ENCODE measurements at places on chromosomes 11 and 22.

DNA sequence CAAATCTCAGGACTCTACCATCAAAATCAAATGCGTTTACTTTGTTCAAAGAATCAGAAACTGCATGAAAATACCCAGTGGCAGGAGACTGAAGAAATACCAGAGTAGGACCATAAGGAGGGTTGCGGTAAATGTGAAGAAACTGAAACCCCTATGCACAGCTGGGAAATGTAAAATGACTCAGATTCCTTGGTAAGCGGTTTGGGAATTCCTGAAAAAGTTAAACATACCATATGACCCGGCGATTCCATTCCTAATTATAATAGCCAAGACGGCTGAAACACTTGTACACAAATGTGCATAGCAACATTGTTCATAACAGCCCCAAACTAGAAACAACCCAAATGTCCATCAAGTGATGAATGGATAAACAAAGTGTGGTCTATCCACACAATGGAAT, 114.1 kb upstream of the GRAMD1B start:
- no peak for DNase-seq

GRCh38 chr11:83195143-83195466, 1.6 kb downstream of the ANKRD42 start:
- DNase-seq, result no peak

DNA sequence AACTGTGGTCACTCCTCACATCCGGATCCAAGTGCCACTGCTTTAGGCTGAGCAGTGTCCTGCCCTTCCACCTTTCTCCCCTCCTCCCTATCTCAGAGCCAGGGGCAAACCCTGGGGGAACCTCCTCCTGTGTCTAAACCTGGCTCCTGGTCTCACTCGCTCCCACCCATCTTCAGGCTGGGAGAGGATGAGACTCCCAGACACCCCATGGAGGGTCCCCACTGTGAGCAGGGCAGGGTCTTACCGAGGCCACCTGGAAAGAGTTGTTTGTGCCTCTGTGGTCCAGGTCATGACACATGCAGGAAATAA, 93.6 kb downstream of the PDE2A start:
- no peak for DNase-seq

DNA sequence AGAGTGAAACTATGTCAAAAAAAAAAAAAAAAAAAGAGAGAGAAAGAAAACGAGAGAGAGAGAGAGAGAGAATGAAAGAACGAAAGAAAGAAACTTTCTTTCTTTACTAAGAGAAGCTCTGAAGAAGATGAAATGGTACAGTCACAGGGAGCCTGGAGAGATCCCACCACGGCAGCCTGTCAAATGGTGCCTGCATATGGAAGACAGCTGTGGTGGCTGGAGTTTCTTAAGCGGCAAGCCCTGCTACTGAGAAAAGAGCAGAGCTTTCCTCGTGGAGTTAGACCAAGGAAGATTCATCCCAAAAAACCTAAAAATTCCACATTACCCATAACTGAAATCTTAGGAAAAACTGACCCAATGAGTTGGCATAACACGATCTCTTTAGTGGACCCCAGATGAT, 66.7 kb downstream of the MICAL3 start:
- no peak for DNase-seq

GRCh38 chr11:69891421-69892236, 72.4 kb upstream of the FGF3 start:
- DNase-seq, result no peak

- no peak for DNase-seq
These were observed 1422.9 kb downstream of the TBC1D22A start for GRCh38 chr22:48185071-48186055.

DNA sequence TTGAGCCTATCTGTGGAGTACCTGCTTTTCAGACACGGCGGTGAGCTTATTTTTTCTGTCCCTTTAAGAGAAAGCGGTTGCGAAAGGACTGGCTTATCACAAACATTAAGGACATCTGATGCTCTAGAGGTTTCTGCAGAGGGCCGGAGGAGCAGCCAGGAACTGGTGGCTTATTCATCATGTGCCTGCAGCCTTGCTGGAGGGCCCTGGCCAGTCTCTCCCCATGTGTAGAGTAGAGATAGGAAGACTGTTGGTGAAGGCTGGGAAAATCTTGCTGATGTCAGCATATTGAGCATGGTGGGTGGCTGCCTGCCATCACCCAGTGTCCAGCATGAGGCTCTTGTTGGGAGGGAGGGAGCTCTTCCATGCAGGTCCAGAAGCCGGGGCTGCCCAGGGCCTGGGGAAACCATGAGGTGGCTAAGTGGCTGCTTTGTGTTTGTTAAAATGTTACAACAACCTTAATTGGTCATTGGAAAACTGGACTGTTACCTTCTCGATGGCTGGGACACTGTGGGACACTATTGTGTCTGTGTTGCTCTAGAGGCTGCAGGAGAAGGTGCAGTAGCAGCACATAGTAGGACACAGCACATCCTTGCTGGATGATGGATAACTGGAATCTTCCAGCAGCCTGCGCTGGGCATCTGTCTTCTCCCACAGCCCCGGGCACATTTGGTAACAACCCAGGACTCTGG, 54.3 kb downstream of the TSPAN18 start:
- DNase-seq, result no peak

GRCh38 chr22:26890870-26891269, 233.5 kb downstream of the MIAT start:
- no peak for DNase-seq

GRCh38 chr11:122004446-122004845, 111.6 kb downstream of the BLID start:
- no peak for DNase-seq

- no peak for DNase-seq
These were observed 5.6 kb downstream of the RIC8A start for GRCh38 chr11:213111-213510.

DNA sequence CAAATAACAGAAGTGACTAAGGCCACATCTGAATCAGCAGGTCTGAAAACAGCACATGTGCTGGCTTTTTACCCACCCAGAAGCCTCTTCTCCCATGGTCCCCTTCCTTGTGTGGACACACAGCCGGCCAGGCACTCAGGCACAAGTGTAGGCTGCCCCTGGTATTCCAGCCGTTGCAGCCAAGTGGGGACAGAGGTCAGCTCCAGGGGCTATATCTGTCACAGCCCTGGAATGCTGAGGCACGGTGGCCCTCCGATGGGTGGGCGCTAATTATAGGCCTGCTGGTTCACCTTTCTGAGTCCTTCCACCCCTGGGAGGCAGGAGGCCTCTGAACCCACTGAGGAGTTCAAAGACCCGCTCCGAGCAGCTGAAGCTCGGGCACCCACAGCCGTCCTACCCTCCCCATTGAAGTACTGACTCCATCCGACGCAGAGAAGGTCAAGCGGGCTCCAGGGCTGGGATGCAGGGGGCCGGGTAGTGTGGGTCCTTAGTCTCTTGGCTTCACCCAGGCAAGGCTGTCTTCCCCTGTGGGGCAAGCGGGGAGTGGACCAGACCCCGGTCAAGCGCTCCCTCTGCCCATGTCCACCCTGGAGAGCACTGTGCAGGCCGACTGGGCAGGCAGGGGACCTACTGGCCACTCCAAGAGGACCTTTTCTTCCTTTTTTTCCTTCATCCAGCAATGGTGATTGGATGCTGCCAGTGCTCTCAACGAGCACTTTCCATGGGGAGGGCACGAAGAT, 14.3 kb downstream of the FGF3 start:
- DNase-seq, result no peak

- DNase-seq, result no peak
These were observed 466.7 kb upstream of the B3GAT1 start for GRCh38 chr11:134878785-134879184.

DNA sequence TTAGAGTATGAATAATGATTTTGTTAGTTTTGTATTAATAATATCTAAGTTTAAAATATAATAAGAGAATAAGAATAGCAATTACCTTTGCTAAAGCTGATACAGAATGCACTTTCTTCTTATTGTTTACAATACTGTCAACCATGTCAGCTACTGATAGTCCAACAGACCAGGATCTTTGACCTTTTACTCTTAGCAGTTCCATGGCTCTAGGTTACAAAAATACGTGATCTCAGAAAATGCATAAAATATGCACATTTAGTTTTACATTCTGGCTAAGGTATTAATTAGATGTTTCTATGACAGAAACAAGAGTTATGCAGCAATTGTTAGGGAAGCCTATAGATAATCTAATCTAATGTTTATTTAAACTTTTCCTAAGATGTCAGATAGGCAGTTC, 7.5 kb upstream of the TSG101 start:
- DNase-seq, result no peak

- no peak for DNase-seq
These were observed 22.2 kb downstream of the OTUB1 start for GRCh38 chr11:64008283-64008913.

DNA sequence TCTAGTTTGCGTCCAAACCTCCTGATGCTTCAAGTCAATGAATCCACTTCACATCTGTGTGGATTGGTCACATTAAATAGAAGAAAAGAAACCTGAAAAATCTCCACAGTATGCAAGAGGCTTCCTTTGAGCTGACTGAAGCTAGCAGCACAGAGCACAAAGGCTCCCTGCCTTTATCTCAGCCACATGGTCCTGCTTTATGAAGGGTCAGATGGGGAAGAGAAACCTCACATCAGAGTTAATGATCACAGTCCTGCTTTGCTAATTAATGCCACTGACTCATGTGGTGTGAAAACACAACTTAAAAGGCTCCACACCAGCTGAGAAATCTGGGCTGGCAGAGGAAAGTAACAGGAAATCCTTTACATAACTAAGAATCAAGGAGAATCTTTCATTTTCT, 1291.0 kb downstream of the LRRC4C start:
- DNase-seq, result no peak

GRCh38 chr11:82701847-82702520, 31.7 kb downstream of the FAM181B start:
- DNase-seq, result no peak

DNA sequence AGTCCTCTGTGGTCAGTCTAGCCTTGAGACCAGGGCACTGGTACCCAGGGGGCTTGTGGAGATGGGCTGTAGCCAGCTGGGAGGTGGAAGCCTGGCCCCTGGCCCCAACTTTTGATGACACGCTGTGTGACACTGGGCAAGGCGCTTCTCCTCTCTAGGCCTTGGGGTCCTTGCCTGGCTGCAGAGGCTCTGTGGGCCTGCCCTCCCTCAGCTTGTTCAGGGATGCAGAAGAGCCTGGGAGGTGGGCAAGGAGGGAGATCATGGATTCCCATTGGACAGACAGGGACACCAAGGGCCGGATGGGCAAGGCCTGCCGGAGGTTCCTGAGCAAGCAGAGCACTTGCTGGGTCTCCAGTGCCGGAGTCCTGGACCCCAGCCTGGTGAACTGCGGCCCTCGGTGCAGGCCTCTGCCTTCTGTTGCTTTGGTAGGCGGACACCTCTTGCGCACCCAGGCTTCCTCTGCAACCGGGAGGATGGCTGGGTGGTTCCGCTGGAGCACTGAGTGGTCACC, 1.3 kb upstream of the PPP2R5B start:
- no peak for DNase-seq

DNA sequence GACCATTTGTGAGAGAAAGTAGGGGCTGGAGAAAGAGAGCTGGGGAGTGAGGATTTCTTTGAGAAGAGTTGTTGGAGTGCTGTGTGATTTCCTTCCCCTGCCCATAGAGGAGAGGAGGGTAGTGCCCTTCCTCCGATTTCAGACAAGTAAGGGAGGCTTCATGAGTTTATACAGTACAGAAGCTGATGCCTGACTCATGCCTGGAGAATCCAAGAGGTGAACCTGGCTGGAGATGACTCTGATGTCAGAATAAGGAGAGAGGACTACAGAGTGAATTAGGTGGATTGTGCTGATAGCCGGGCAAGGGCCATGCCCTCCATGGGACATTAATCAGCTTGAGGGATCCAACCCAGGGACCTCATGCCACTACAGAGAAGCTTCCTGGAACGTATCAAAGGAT, 91.6 kb downstream of the FAR1 start:
- no peak for DNase-seq

DNA sequence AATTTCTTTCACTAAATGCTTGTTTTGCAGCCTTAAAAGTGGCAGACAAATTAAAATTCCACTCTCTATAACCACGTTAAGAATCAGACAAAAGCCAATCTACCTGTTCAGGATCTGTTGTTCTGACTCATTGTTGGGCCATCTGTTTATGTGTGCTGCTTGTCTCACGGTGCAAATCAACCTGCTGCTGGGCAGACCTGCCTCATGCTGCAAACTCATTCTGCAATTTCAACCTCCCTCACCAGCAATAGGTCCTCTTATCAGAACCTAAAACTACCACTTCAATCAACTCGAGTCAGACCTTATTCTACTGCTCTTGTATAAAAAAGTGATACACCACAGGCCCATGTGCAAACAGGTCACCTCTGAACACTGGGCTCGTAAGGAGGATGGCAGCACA, 75.1 kb downstream of the LARGE2 start:
- DNase-seq, result no peak

GRCh38 chr22:27790376-27791158, 11.0 kb downstream of the MN1 start:
- no peak for DNase-seq

DNA sequence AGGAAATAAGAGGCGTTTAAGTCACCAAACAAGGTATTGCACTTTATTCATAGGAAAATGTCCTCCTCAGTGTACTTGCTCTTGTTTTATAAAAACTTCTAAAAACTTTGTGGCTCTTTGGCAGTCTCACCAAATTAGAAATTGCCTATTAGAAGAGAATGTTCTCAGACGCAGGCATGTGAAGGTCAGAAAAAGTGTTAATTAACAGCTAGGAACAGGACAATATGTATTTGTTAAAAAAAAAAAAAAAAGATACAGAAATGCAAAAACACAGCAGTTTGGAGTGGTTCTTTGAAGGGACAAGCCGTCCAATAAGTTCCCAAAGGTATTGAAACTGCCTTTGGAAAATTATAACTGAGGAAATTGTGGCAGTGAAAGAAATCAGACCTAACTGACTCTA, 67.9 kb downstream of the SLC25A17 start:
- DNase-seq, result no peak

DNA sequence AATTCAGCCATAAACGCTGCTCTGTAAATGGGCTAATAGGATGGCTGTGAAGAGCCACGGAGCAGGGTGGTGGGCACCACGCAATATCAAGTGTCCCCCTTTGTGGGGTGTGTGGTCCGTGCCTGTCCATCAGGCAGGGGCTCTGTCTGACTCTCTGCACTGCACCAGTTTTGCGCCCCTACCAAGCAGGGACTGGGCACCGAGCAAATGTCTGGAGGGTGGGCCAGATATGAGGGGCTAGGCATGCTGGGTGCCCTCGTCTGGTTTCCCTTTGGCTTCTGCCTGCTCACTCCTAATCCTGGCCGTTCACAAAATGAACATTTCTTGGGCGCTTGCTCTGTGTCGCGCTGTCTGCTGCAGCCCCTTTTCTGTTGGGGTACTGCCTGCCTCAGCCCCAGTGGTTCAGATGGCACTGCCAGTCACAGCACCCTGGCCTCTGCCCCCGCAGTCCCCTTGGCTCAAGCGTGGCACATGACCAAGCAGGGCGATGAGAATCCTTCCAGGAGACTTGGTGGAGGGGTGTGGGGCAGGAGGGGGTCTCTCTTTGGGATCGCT, 37.1 kb upstream of the CELSR1 start:
- DNase-seq, result no peak

GRCh38 chr22:43550672-43551071, 138.9 kb downstream of the MPPED1 start:
- no peak for DNase-seq

- DNase-seq, result no peak
These were observed 18.0 kb downstream of the LSP1 start for GRCh38 chr11:1870721-1871466.

GRCh38 chr11:103035791-103036434, 56.0 kb downstream of the DCUN1D5 start:
- DNase-seq, result no peak
